ENCODE measurements at places on chromosomes 4 and X. TPM values are rescaled to one million over a fixed set of nuclear protein-coding genes. Genes with fewer than 3 reads are reported as not detected.

ARSJ gene
- polyA plus RNA-seq = 4.3 TPM

F11 gene
- not detected for polyA plus RNA-seq

TCP11X2 gene
- not detected for polyA plus RNA-seq

RAB9B gene
- 17.0 TPM for polyA plus RNA-seq

MYOZ2 gene
- 176 TPM for polyA plus RNA-seq

STAP1 gene
- polyA plus RNA-seq = 0.18 TPM

ADGRG2 gene
- polyA plus RNA-seq = 4.1 TPM

ABRAXAS1 gene
- polyA plus RNA-seq = 35.9 TPM

RENBP gene
- polyA plus RNA-seq = 5.9 TPM

RTL9 gene
- polyA plus RNA-seq = 1.9 TPM

STEEP1 gene
- 15.6 TPM for polyA plus RNA-seq
